ENCODE measurements at places on chromosomes 7 and 10.

GRCh38 chr10:57964351-57964750 lies 303.3 kb downstream of the IPMK start:
- no peak for DNase-seq

DNA sequence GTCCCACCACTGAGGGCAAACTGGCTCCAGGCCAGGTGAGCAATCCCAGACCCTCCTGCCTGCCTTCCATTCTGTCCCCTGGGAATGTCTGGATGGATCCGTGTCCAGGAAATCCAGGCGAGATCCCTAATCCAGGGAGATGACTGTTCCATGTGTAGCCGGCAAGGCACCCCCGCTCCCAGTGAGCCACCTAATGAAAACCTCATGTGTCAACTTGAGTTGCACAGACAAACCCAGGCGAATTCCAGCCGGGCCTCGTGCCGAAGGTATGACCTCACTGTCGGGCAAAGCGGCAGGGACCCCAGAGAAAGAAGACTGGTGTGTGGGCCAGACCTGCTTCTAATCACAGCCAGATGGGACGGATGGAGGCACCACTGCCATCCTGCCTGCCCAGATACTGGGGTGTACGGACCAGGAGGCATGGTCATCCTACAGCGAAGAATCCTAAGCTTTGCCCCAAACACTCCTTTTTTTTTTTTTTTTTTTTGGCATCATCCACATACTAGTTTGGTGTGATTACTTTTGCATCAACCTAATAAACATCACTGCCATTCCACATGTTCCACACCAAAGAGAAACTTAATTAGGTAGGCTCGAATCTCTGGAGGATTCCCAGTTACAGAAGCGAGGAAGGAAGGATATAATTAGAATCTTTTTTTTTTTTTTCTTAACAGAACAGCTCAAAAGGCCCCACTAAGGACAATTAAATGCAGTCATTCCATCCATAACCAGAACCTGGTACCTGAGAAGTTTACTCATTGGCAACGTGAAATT lies 313.1 kb downstream of the CALN1 start:
- DNase-seq, result no peak

DNA sequence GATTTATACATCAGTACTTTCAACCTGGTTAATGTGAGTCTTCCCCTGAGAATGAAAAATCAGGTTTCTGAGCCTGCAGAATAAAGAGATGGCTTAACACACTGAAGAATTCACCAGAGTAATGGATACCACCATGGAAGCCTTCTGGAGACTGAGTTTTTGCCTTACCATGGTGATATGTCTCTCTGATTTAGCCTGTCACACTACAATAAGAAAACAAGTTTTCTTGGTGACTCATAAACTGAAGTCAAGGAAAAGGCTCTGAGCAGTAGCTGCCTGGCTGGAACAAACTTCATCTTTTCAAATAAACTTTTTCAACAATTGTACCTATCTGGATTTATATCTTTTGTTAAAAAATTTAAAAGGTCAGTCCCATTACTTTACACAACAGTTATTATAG lies 229.0 kb downstream of the PRPF18 start:
- DNase-seq, result no peak

DNA sequence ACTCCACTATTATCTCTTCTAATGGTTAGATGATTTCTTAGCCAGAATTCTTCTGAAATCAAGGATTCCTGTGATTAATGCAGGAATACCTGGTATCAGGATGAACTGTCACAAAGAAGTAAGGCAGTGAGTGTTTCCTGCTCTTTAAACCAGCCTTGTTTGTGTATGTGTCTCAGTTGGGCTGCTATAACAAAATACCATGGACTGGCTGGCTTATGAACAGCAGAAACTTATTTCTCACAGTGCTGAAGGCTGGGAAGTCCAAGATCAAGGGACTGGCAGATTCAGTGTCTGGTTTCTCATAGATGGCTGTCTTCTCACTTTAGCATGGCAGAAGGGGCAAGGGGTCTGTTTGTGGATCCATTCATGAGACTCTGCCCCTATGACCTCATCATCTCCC lies 42.7 kb downstream of the LRMDA start:
- DNase-seq, result no peak

- DNase-seq, result peak; percentile 74
These were observed at the start of gene FOXP2 for GRCh38 chr7:114414156-114415063. TSS of gene FOXP2 (plus strand) at chr7:114414815. CDS start at chr7:114426512, 11,697 bp downstream.

GRCh38 chr7:157139810-157140510 lies 1.2 kb downstream of the UBE3C start:
- DNase-seq, result no peak

DNA sequence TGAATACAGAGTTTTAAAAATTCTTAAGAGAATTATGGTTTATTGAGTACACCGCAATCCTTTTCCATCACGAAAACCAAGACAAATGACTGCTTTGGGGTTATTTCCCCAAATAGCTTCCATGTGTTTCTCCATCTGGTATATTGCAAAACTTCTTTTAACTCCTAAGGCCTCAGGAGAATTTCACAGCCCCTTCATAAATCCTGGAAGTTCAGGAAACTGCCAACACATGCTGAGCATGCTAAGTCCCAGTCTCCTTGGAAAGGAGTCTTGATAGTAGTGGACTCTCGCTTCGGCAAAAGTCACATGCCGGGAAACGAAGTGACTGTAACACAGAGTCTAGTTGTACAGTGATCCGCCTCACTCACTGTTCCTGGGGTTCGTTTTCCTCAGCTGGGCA lies 88.1 kb upstream of the RSU1 start:
- DNase-seq, result no peak

DNA sequence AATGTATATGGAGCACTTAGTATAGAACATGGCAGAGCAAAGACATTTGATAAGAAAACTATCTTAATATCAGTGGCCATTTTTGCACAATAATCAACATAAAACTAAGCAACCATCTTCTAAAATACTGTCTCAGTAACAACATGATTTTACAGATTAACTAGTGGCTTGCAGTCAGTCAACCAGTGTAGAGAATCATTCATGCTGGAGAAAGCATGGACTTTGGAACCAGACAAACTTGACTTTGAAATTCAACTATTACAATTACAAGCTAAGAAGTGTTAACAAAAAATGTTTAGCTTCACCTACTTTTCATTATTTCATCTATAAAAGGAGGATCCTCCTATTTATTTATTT lies 27.7 kb downstream of the CUBN start:
- DNase-seq, result no peak

DNA sequence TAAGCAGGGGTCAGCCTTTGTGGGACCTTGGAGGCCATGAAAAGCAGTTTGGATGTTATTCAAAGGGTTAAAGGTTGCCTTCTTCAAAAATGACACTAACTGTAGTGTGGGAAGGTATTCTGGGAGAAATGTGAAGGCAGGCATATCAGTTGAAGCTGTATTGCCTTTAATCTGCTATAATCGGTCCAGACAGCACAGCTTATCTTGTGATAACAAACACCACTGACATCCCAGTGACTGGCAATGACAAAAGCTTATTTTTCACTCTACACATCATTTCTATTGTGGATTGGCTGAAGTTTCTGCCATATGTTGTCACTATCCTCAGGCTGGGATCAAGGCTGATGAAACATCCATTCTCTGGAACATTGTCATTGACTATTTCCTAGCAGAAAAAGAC lies 1149.2 kb downstream of the GRM8 start:
- DNase-seq, result no peak

Measured in retina (tissue), 1 donor.